ENCODE measurements at places on chromosomes 13 and 19.

DNA sequence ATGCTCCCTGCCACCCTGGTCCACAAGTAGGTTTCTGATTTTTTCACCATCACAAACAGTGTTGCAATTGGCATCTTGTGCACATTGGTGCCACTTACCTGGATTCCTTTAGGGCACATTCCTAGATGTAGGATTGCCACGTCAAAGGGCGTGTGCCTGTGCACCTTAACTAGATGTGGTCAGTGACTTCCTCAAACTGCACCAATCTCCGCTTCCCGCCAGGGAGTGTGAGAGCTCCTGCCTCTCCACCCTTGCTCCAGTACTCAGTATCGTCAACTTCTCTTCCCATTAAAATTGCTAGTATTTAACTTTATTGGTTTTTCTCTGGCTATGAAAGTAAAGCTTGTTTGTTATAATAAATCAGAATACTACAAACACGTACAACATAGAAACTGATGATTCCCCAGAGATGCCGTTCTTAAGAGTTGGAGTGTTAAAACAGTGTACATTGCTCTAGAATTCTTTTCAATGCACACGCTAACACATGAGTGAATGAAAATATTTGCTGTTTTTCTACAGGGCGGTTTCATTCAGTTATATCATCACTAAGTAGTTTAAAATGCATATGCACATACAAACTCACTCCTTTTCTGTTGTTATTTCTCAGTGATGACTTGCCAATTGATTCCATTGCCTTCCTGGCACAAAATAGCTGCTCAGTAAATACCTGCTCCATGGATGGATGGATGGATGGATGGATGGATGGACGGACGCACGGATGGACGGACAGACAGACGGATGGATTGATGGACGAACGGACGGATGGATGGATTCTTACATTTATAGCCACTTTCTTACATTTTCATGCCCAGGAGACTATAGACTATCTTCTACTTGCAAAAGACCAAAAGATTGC is 23.4 kb downstream of the CCNE1 start:
- DNase-seq, result no peak

GRCh38 chr13:21355304-21355703 is 103.8 kb downstream of the ZDHHC20 start:
- no peak for DNase-seq

DNA sequence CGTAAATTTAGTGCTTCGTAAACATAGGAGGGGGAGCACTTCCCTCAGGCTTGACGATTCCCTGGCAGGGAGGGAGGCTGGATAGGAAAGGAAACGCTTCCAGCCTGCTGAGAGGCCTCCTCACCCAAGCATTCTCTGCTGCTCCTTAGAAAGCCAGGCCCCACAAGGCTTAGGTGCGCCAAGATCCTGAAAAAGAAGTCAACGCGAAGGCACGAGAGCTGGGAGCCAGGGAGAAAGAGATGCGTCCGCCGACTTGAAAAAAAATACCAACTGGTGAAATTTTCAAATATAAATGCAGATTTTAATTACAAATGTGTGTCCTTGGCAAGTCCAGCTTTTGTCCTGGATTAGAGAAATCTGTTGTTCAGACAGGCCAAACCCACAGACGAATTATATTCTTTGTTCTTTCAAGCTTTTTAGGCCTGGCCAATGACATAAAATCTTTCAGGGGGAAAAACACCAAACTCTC is 64.0 kb downstream of the ALOX5AP start:
- no peak for DNase-seq

- DNase-seq, result no peak
These were observed 452.6 kb downstream of the DIAPH3 start for GRCh38 chr13:59710996-59711701.

- DNase-seq, result no peak
These were observed 1071.3 kb upstream of the MIR17HG start for GRCh38 chr13:90276216-90276615.

- no peak for DNase-seq
These were observed 35.7 kb downstream of the RYR1 start for GRCh38 chr19:38469151-38469550.

DNA sequence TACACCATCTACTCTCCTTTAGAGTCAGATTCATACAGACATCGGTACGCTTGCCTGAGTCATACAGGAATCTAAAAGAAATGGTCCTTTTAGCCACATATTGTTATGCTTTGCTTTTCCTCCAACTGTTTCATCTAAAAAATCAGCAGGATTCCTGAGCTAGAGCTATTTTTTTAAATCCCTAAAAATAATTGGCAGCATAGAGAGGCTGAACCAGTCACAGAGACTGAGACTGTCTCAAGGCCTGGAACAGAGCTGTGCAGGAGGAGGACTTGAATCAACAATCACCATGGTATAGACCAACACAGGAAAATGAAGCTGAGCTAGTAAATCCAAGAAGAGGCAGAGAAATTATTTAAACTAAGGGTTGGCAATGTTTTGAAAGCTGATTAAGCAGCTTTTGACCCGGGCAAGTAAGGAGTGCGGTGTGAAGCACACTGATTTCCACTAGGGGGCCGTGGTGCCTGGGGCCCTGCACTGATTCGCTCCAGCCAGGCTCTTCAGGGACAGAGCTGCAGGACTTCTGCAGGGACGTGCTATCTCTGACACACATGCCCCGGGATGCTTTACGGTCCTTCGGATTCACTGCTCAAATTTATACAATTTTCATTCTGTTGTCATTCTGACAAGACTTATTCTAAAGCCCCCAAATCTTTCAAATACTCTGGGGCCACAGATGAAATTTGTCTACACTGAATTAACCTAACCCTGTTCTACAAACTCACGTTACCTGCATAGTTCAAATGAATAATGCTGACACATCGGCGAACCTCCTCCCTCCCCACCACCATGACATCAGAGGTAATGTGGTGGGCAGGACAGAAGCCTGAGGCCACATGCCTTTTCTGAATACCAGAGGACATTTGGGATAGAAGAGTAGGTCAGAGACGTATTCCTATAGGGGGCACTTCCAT is 87.6 kb upstream of the SLC15A1 start:
- DNase-seq, result no peak

DNA sequence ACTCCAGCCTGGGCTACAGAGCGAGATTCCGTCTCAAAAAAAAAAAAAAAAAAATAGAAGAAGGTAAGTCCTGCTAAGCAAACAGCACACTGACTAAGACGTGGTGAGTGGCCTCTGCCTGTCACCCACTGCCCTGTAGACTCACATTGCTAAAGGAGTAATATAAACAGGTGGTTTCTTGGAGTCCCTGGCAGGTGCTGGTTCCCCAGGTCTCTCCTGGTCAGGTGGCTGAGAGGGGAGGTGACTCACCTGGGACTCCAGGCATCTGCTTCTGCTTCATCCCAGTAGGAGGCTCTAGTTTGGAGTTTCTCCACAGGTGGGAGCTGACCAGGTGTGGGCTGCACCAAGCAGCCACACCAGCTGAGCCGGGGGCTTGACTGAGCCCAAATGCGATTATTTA is at the start of gene OR10H1:
TSS of gene OR10H1 (minus strand) at position 359 of the 400 bp plus-strand sequence. CDS start 7,627 bp downstream, outside the sequence.
- DNase-seq, result no peak

DNA sequence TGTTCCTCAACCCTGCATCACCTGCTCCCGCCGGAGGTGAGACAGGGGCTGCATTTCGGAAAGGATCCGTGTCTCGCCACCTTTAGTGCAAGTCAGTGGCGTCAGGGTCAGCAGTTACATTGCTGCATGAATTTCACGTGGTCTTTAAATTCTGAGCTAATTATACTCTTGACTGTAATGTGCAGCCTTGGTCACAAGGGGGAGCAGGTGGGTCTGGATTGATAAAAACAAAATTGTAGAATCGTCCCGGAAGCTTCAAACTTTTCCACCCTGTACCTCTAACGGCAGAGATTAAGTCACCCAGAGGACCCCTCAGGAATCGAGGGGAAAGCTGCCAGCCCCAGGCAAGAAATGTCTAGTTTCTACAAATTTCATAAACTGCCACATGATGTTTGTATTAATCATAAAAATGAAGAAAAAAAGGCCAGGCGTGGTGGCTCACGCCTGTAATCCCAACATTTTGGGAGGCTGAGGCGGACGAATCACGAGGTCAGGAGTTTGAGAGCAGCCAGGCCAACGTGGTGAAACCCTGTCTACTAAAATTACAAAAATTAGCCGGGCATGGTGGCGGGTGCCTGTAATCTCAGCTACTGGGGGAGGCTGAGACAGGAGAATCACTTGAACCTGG is 20.2 kb downstream of the BBC3 start:
- DNase-seq, result no peak

DNA sequence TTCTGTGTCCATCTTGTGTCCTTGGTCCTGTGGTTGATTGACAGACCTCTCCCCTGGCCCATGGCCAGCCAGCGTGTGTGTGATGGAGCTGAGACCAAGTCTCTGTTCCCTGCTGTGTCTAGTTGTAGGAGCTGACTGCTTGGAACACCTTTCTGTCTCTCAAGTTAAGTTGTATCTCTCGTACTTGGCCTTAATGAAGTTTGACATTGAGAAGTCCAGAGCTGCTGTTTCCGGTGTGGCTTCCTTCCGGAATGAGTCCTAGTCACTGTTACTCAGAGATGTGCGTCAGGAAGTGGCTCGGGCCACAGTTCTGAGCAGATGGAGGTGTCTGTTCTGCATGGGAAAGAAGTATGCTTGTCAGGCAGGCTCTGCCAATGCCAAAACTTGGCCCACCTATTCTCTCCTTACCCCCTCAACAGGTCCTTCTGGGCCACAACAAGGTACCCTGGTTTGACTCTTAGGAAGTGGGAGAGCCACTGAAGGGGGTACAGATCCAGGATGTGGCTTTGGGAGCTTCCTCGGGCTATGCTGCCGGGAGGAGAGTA is 54.3 kb downstream of the GATAD2A start:
- DNase-seq, result peak; percentile 75

DNA sequence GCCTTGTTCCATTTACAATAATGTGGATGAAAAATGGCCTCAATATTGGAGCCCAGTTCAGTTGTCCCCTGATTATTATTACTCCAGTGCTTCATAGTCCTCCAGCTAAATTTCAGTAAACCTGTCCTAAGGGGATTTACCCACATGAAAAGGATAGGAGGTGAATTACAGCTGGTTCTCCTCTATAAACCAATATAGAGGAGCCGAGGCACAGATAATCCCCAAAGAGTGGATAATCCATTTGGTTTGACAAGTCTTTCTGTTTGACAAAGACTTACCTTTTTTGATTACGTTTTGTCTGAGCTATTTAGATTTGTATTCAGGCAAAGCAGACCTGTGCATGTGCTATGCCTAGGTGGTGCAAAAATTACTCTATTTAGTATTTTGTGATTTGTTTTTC is 2.7 kb downstream of the CNMD start:
- DNase-seq, result no peak

DNA sequence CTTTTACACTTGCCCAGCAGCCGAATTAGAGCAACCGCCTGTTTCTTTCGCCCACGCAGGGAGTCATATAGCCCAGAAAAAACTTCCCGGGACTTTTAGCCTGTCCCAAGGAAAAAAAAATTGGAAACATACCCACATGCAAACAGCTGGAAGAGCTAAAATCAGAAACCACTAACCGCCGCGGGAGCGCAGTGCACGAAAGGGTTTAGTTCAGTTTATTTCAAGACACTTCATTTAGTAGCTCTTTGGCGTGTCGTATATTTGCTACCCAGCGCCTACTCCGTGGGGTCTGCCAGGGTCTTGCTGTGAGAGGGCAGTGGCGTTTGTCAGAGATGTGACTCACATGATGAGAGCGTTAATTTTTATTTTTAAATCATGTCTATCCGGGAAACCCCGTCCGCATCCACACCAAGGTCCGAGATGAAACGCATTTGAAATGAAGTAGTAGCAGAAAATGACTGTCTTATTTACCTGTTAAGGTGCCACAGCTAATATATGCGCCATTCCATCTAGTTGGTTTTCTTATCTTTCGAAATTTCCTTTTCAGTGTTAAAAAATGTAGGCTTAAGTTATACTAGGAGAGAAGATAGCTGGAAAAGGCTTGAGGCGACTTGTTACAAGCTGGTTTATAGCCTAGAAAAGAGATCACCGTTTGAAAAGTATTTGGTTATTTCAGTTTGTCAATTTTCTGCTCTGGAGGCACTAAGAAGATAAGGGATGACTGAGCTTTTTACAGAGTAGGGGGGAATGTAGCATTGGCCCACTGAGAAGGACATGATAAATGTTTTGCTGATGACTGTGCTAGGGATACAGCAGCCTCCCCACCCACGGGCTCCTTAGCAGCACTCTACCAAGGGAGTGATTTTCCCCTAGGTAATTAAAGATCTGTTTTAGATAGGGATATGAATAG is 1.7 kb downstream of the KLF5 start:
- no peak for DNase-seq

DNA sequence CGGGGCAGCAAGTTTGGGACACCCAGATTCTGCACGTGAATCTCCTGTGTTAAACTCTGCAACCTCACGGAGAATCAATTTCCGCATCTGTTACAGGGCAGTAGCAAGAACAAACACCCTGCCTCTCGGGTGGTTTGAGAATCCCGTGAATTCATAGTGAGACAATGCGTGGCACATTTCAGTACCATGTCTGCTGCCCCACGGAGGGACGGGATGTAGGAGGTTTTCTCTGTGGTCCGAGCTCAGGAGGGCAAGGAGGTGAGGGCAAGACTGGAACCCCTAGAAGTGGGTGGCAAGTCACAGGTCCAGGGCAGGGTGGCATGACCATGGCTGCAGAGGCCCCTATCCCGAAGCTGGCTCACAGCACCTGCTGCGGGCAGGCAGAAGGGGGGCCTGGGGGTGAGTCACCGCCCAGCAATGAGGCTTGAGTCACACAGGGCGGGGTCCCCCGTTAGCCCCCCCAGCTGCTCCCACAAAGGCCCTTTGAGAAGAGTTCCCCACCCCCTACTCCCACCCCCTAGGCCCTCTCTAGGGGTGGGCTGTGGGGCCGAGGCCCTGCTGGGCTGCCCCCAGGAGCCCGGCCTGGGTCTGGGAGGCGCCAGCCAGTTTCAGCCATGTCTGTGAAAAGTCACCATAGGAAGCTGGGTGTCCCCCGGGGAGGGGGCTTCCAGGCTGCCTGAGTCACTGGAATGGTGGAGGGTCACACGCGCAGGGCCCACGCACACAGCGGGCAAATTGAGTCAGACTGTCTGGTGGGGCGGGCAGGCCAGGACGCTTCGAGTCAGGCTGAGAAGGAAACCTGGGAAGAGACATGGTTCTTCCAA is 25.8 kb upstream of the NANOS3 start:
- peak; percentile 77 for DNase-seq

GRCh38 chr13:99647596-99647985 is 146.3 kb downstream of the TM9SF2 start:
- no peak for DNase-seq

GRCh38 chr19:28257396-28257795 is 955.6 kb downstream of the UQCRFS1 start:
- DNase-seq, result no peak
